Activated CD4-positive, alpha-beta T cell treated with anti-CD3 and anti-CD28 coated beads, Interleukin-2, amount 10 ng/mL, durations not matched to agents 24 days and 14 days (primary cell): ENCODE measurements at places on chromosomes 1 and 21. TPM values are rescaled to one million over a fixed set of nuclear protein-coding genes. Genes with fewer than 3 reads are reported as not detected.

DNA sequence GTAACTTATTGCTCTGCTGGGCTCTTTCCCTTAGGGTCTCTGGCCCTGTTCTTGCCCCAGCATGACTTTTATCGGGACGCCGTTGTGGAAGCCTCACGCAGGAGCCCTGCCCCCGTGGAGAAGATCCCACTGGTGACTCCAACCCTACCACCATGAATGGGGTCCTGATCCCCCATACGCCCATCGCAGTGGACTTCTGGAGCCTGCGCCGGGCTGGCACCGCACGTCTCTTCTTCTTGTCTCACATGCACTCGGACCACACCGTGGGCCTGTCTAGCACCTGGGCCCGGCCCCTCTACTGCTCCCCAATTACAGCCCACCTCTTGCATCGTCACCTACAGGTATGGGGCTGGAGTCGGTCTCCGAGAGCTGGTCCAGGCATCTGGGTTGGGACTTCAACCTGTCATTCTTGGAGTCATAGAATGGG is 322 bp downstream of the DCLRE1B start:
- H3K36me3 ChIP-seq = peaks cover 37% of the 10 kb centered on the region
- H3K4me1 ChIP-seq = peaks cover 58% of the 10 kb centered on the region
- peak overlapping the region; percentile 98 for H3K27ac ChIP-seq
- DNase-seq = no peak
- H3K27me3 ChIP-seq = no peaks in the 10 kb centered on the region

- no peak overlapping the region for H3K27ac ChIP-seq
- peaks cover 14% of the 10 kb centered on the region for H3K27me3 ChIP-seq
- DNase-seq = no peak
- no peak overlapping the region for H3K4me3 ChIP-seq
These were observed 9.3 kb downstream of the DRAXIN start for GRCh38 chr1:11700601-11701467.

DNA sequence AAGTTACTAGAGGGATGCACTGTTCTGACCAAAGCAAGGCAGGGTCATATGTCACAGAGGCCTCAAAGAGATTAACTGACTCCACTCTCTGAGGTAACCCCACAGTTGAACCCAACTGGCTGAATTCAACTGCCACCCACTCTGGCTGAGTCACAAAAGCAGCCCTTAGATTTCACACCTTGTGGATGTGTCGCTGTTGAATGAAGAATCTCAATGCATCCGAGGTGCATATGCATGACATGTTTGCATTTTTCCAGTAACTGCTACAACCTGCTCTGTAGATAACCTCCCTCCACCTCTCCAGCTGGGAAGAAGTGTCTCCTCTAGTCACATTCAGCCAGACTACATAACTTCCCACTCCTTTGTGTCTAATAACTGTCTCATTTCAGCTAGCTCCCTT is 27.9 kb upstream of the KIF21B start:
- DNase-seq = no peak
- H3K27ac ChIP-seq = no peak overlapping the region
- H3K36me3 ChIP-seq = no peaks in the 10 kb centered on the region

GRCh38 chr1:2320006-2320405 is 71.3 kb downstream of the MORN1 start:
- no peak overlapping the region for H3K4me3 ChIP-seq
- no peaks in the 10 kb centered on the region for H3K4me1 ChIP-seq
- no peak overlapping the region for H3K27ac ChIP-seq

GRCh38 chr1:12445257-12445656 is 172.8 kb downstream of the DHRS3 start:
- H3K4me1 ChIP-seq = peaks cover 44% of the 10 kb centered on the region
- H3K4me3 ChIP-seq = no peak overlapping the region
- no peak overlapping the region for H3K27ac ChIP-seq
- H3K27me3 ChIP-seq = peaks cover 5% of the 10 kb centered on the region
- DNase-seq = no peak

- no peak overlapping the region for H3K27ac ChIP-seq
- H3K4me1 ChIP-seq = peaks cover 3% of the 10 kb centered on the region
- DNase-seq = peak; percentile 29
- no peaks in the 10 kb centered on the region for H3K36me3 ChIP-seq
These were observed 366.7 kb upstream of the PROX1 start for GRCh38 chr1:213621077-213621476.

CLDN19 gene
- total RNA-seq = not detected in 2 replicates

- H3K36me3 ChIP-seq = no peaks in the 10 kb centered on the region
- H3K4me3 ChIP-seq = no peak overlapping the region
- peaks cover 6% of the 10 kb centered on the region for H3K27me3 ChIP-seq
- H3K27ac ChIP-seq = no peak overlapping the region
- H3K4me1 ChIP-seq = no peaks in the 10 kb centered on the region
These were observed 14.6 kb downstream of the EPHX1 start for GRCh38 chr1:225824533-225824941.

C1orf226 gene
- 0.07 TPM in 1 of 2 replicates, not detected in the other for total RNA-seq
